ENCODE measurements at places on chromosomes 6 and 20.

GRCh38 chr6:6751619-6752023 is 163.1 kb downstream of the LY86 start:
- no peak for DNase-seq

GRCh38 chr6:154411076-154411475 is 54.5 kb upstream of the IPCEF1 start:
- no peak for DNase-seq

DNA sequence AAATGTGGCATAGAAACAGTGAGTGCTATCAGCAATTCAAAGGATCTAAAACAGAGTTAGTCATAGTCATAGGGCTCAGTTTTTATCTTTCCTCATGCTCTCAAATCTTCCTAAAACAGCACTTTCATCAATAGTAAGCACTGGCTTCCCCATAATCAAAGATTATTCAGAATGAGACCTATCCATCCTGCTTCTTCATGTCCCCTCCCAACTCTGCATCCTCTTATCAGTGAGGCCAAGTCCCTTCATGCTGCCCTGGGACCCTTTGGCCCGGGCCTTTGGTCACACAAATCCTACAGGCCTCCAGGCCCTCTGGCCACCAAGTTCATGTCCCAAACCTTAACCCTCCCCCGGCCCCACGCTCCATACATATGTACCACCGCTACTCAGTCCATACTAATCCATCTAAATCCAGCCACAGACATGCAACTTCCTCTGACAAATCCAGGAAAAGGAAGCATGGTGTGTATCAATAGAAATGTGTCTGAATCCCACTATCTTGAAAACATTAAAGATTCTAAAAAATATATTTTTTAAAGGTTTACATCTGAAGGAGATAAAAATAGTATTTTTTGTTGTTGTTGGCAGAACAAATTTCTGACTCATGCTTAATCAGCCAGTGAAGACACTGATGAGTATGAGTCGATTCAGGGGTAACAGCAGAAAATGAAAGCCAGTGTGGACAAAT is 143.5 kb downstream of the PDE7B start:
- no peak for DNase-seq

DNA sequence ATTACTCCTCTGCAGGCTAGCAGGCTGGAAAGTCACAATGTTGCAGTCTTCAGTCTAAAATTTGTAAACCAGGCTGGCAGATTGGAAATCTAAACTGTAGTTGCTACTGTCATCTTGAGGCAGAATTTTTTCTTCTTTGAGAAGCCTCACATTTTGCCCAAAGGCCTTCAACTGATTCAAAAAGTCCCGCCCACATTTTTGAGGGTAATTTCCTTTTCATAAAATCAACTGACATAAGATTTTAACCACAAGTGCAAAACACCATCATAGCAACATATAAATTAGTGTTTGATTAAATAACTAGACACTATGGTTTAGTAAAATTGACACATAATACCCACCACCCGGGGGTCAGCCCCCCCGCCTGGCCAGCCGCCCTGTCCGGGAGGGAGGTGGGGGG is 28.4 kb downstream of the HLA-C start:
- no peak for DNase-seq

DNA sequence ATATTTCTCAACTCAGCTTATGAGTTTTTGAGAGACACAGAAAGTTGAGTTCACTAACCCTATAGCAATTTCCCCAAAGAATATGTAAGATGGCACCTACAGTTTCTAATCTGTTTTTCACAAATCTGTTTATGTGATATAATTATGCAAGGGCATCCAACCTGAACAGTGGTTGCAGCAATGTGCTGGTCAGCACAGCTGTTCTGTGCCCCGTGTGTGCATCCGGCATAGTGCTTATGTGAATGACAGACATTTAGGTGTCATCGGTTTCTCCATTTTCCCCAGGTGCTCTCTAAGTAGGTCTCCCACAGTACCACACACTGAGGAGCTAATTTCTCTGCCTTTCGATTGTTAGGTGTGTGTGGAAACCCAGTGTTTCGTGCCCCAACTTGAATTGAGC is 7.7 kb upstream of the BACH2 start:
- DNase-seq: no peak

GRCh38 chr20:12762725-12763124 is 246.0 kb upstream of the SPTLC3 start:
- no peak for DNase-seq

DNA sequence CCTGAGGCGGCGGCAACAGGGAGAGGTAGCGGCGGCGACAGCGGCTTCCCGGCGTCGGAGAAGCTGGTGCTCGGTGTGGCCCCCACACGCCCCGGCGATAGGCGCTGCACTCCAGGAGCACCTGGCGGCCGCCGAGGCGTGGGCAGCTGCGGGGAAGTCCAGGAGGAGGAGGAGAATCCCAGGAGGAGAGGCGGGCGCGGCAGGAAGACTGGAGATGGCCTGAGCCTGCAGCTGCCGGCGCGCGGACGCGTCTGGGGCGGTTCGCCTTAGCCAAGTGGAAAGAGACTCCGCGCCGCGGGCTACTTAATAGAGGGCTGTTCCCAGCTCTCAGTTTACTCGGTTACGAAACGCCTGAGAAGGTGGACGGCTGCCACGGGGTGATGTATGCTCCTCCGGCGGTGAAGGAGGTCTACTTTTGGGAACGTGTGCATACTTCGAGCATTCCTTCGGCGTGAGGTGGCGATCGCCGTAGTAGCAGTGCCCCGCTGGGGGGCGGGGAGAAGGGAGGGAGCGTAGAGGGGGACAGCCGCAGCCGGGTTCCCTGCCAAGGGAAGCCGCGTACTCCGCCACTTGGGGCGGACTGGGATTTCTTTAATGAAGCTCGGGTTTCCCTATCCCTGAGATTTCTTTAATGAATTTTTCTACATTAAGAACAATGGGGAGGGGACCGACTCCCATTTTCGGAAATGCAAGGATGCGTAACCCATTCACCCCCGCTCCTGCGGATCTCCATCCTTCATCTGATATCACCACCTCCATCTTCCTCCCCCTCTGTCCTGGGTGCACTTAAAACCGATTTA is at the start of gene COL12A1:
Gene COL12A1 (minus strand): TSS at position 278 of the 800 bp plus-strand sequence. CDS start 3,261 bp downstream, outside the sequence.
- DNase-seq: no peak

DNA sequence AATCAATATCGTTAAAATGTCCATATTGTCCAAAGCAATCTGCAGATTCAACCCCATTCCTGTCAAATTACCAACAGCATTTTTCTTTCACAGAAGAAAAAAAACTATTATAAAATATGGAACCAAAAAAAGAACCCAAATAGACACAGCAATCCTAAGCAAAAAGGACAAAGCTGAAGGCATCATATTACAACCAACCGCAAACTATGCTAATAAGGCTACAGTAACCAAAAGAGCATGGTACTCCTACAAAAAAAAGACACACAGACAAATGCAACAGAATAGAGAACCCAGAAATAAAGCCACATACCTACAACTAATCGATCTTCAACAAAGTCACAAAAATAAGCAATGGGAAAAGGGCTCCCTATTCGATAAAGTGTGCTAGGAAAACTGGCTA is 49.2 kb downstream of the RNGTT start:
- DNase-seq: no peak

DNA sequence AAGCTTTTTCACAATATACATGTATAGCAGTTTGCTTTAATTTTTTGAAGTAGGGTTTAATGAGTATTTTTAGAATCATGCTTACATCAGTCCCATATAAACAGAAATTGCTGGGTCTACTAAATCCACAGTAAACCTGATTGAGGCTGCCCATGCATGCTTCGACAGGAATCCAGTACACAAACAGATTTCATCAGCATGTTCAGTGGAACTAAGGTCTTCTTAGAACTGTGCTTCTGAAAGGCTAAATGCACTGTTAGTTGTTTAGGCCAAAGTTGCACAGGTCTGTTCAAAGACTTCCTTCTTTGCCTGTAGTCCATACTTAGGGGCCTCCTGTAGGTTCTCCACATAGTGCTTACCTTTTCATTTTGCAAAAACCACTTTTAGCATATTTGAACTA is 42.5 kb upstream of the THBS2 start:
- DNase-seq: no peak

DNA sequence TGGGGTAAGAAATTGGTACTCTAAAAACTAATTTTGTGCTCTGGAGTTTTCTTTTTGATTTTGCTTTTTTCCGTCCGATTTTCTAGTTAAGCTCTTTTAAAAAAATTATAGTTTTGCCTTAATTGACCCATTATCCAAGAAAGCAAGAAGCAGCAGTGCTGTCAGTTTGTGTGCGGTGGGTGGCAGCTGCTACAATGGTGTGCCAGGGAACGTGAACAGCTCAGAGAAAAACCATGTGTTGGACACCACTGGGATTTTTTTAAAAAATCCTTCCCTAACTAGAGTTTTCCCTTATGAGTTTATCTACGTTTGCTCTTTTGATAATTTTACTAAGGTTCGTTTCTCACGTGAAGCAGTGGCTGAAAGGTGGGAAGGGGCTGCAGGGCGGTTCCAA is 8.0 kb downstream of the MAP3K5 start:
- DNase-seq: no peak

DNA sequence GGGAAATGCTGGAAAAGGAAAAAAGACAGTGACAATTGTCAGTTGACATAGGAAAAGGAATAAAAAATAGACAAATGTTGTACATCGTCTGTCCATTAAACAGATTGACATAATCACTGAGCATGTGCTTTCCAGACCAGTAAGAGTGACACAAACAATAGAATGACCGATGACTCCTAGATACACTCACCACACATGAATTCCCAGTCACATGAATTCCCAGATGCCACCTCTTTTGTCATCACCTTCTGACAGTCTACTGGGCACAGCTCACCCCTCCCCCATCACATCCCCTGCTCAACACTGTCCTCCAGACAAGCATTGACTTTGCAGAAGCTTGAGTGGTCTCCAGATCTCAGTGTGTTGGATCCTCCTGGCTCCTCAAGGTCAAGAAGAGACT is 25.9 kb downstream of the POM121L2 start:
- no peak for DNase-seq

GRCh38 chr6:108781419-108782100 is 66.7 kb upstream of the ARMC2 start:
- DNase-seq: no peak

GRCh38 chr6:158611541-158612370 is 32.8 kb downstream of the DYNLT1 start:
- no peak for DNase-seq

DNA sequence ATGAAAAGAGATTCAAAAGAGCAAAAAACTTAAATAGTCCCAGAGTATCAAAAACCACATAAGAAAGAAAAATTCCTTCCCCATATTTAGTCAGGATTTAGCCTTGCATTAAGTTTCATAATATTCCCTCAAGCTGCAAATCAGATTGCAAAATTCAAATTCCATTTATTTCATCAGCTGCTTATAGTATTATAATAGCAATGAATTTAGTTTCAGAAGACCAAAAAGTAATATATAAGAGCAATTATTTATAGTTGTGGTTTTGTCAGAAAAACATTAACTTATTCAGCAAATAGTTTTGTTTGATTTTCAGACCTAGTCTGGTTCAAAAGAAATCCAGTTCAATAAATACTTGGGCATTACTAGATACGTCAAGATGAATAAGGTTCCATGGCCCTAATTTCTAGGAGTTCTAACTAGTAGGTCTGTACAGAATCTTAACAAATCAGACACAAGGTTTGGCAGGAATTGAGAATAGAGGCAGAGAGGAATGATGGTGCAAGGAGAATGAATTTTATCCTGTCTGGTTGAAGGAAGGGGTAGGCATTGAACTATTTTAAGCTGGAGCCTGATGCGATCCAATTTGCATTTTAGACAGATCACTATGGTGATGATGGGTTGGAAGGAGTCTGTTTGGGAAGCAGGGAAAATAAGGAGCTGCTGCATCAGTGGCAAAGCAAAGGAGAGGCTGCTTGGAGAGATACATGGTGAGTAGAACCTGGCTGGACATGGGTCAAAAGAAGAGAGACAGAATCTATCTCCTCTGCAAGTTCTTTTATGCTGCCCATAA is 163.9 kb upstream of the STXBP5 start:
- no peak for DNase-seq

- DNase-seq: no peak
These were observed 171.4 kb upstream of the RSPO3 start for GRCh38 chr6:126947070-126947469.

DNA sequence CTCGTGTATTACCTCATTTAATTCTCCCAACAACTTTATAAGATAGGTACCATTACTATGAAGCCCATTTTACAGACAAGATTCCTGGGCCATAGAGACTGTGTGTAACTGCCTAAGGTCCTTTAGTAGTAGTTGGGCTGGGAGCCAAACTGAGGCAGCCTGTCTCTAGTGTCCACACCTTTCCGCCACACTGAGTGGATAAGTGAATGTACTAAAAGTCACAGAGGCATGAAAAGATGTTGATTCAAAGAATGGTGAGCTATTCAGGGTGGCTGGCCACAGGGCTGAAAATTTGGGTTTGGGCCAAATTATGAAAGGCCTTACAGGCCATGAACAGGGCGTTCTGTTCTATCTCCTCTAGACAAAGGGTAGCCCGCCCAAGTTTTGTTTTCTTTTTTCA is 11.0 kb downstream of the CD24 start:
- DNase-seq: no peak

DNA sequence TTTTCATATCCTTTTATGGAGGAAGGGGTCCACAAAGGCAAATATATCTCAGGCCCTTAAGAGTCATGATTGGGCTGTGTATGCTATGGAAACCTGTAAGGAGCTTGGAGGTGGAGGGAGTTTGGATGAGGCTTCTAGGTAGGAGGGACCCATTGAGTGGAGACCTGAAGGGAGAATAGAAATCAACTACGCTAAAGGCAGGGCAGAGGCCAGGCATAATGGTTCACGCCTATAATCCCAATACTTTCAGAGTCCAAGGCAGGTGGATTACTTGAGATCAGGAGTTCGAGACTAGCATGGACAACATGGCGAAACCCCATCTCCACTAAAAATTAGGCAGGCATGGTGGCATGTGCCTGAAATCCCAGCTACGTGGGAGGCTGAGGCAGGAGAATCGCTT is 34.4 kb upstream of the ZNF217 start:
- DNase-seq: no peak

- DNase-seq: no peak
These were observed 15.5 kb upstream of the NPEPL1 start for GRCh38 chr20:58677079-58677604.

DNA sequence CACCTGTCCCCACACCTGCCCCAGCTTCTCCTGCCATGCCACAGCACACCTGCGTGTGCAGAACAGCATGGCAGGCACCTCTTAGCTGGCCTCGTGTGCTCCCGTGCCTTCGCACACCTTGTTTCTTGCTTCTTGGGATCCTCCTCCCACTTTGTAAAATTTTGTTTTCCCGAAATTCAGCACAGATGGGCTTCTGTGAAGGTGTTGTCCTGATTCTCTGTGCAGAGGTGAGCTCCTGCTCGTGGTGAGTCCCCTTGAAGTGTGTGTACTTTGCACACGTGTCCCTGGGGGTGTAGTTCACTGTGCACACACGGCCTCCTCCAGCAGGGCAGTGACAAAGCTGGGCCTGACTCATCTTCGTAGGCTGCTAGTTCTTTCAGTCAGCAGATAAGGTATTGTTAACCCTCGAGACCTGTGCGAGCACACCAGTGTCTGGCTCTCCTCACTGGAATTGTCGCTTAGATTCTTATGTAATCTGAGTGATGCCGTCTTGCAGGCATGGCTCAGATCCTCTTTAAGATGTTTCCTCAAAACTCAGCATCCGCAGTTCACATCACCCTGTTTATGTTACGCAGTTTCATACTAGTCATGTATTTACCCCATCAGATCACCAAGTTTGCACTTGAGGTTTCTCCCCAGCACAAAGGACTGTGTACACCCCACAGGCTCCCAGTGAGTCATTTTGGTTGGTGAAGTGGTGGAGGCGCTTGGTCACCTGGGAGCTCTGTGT is 77.7 kb downstream of the CDYL start:
- DNase-seq: no peak
